Dermis microvascular lymphatic vessel endothelial cell (primary cell): ENCODE measurements at places on chromosomes 6 and 20. TPM values are rescaled to one million over a fixed set of nuclear protein-coding genes. Genes with fewer than 3 reads are reported as not detected.

GRCh38 chr20:56392881-56393482 is 537 bp downstream of the CSTF1 start:
- peak; percentile 21 for DNase-seq

GRCh38 chr20:346640-347316 is at the start of gene NRSN2:
Gene NRSN2, plus strand, starts transcription at chr20:347111. Its CDS starts 2,533 bp downstream, at chr20:349644.
- DNase-seq, result peak; percentile 62

DNA sequence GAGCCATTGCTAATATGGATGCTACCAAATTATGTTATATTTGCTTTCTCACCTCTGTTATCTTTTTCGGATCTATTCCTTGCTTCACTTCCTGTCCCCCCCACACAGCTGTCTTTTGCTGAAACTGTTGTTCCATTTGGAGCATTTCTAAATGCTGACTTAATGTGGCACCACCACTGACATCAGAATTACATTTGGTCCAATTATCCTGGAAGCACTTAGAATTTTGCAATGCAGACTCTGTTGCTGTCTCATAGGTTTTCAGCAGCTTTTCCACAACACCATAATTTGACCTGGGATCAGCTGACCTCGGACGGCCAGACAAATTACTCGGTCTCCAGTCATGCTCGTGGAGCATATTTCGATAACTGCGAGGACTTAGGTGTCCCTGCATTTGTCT is 12.8 kb downstream of the KIAA0408 start:
- DNase-seq, result no peak

GRCh38 chr6:87066449-87067333 is 28.2 kb downstream of the CGA start:
- DNase-seq, result peak; percentile 62

- DNase-seq, result peak; percentile 71
Observed at GRCh38 chr6:157962601-157963302, 18.9 kb upstream of the SYNJ2 start.

GRCh38 chr6:150016324-150017185 is 8.8 kb downstream of the RAET1L start:
- peak; percentile 66 for DNase-seq

DNA sequence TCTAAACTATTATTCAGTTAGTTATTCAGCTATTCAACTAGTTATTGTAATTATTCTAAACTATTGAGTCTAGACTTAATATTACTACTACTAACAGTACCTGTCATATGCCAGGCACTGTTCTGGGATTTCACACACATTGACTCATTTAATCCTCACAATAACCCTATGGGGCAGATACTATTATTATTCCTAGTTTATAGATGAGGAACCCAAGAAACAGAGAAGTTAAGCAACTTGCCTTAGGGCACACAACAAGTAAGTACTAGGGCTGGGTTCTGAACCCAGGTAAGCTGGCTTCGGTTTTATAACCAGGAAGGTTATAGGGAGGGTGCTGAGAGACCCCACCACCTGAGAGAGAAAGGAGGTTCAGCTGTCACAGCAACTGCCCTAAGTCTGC is 7.8 kb downstream of the TEAD3 start:
- no peak for DNase-seq

- DNase-seq, result no peak
Observed at GRCh38 chr20:21109144-21109543, 3.0 kb upstream of the LINC00237 start.

- peak; percentile 36 for DNase-seq
Observed at GRCh38 chr6:52519618-52520017, 57.2 kb downstream of the TRAM2 start.

- no peak for DNase-seq
Observed at GRCh38 chr6:105499931-105500330, 97.0 kb upstream of the PREP start.

DNA sequence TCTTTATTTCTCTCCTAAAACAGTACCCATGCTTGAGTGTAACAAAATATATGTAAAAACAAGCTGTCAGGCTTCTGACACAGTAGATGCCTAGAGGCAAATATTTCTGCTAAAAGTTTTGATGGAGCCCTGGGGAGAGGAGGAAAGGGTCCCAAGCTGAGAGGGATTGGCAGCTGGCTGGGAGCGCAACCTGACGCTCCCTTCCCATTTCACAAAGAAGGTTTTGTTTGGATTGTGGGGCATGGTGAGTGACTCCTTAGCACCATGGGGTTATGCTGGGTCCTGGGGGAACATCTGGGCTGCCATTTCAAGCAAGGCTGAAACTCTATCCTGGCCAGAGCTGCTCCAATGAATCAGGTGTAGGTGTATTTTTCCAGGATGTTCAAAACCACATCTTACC is 720.5 kb downstream of the MAFB start:
- DNase-seq, result no peak

- DNase-seq, result no peak
Observed at GRCh38 chr6:122114717-122115116, 284.7 kb upstream of the HSF2 start.

DNA sequence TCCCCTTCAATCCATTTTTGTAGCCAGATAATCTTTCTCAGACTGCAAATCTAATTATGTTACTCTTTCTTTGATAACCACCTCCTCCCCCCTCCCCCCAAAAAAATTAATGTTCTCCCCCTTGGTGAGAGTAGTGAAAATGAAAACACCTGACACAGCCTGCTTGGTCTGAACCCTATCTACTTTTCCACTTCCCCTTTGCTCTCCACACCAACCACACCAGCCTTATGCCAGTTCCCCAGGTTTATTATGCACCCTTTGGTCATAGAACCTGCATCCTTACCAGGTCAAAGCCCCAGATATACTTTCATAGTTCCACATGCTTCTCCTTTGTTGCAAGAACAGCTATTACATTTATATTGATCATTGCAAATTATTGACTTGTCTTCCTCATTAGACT is 19.4 kb downstream of the PFDN4 start:
- no peak for DNase-seq

DNA sequence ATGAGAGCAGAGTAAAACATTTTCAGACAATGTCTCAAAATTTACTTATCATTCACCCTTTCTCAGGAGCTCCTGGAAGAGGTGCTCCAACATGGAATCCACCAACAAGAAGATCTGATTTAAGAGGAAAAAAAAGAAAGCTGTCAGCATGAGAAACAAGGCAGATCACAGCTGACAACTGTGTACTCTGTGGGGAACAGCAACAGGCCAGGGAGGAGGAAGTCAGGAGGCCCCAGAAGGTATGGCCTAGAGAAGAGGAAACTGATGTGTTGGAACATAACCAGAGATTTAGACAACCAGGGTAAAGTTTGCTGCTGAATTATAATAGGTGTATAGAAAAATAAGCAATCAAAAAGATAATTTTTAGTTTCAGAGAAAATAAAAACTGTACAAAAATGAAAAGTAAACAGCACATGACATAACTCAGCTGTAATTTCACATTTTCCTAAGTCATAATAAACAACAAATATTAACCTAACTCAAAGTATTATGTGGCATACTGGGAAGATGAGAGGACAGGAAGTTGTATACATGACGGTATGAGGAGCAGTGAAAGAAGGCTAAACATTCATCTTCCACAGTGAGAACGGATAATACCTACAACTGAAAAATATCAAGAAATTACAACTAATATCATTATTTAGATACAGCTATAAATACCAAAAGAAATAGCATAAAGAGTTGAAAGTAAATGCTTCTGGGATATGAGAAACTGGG is 113.6 kb upstream of the EMILIN3 start:
- peak; percentile 37 for DNase-seq

GRCh38 chr6:55953335-55953734 is 77.9 kb upstream of the BMP5 start:
- DNase-seq, result no peak

DNA sequence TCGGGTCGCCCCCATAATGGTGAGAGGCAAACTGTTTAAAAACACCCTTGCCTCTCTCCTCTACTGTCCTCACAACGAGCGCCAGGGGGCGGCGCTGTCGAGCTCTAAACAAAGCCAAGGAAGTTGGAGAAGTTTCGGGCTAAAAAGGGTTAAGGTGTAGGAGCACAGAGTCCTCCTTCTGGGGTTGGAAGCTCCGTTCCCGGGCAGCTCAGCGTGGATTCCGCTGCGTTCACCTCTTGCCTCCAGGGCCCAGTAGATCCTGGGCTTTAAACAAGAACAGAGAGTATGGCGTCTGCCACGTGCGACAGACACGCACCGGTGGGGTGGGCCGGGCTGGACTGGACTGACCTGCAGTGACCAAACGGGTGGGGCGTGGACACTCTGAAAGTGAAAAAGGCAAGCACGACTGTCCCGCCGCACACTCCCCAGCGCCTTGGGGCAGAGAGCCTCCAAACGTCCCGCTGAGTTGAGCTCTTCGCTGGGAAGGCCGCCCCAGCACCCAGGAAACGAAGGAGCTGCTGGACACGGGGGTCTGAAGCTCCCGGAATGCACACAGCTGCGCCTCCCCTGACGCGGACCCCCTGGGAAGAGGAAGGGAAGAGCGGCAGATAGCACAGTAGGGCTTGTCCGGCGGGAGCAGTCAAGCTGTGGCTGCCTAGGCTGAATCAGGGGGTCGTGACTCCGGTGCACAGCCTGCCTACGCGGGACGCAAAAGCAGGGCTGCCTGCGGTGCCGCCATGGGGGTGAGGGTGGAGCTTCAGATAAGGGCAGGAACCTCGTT is 1.6 kb upstream of the THBD start:
- peak; percentile 87 for DNase-seq

DNA sequence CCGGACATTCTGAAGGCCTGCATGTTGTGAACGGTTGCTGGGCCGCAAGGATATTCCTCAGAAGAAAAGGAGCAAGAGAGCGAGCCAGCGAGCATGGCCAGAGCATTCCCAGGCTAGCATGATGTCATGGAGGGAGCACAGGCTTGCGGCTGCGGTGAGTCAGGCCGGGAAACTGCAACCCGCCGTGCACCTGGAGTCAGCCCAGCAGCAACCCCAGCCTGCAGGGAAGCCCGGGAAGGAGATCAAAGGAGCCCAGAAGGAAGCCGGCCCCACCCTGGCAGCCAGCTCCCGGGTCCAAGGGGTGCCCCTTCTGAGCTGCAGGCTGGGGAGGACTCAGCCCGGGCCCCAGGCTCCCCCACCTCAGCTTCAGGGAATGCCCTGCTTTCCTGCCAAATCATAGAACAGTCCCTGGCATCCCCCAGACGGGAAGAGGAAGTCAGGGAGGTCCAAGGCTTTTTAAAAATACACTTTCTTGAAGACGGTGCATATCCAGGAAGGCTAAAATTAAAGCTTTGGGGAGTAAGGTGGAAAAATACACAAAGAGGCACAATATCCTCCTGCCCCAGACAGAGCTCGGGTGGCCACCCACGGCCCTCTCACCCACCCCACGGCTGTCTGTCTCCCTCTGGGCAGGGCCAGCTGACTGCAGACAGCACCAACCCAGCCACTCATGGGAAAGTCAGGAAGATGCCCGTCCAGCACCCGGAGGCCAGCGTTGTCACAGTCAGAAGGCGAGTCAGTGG is 53.7 kb downstream of the BMP7 start:
- no peak for DNase-seq

DNA sequence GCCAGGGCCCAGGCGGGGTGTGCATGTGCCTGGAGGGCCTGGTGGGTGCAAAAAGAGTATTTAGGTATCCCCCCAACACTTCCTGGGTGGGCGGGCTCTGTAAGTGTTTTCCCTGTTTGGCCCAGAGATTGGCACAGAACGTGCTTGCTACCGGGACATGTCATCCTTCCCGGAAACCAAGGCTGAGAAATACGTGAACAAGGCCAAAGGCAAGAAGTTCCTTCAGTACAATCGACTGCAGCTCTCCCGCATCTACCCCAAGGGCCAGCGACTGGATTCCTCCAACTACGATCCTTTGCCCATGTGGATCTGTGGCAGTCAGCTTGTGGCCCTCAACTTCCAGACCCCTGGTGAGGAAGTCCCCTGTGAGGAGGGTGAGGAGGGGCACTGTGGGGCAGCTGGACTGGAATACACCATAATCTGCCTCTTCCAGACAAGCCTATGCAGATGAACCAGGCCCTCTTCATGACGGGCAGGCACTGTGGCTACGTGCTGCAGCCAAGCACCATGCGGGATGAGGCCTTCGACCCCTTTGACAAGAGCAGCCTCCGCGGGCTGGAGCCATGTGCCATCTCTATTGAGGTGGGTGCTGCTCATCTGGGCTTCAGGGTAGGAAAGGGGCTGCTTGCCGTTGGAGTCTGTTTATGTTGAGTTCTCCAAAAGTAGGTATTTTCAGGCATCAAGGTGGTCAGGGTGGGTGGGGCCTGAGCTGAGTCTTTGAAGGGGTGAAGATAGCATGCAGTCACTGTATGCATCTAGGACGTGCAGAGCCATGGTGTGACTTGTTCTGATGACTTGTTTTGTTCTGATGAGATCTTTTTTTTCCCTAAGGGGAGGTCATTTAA is 35.2 kb downstream of the PLCG1 start:
- DNase-seq, result no peak

- DNase-seq, result peak; percentile 62
Observed at GRCh38 chr6:159969921-159970320, 1.0 kb downstream of the IGF2R start.

GRCh38 chr6:77322604-77323003 is 140.7 kb downstream of the HTR1B start:
- no peak for DNase-seq

- DNase-seq, result peak; percentile 57
Observed at GRCh38 chr6:107670792-107671199, 153.3 kb downstream of the SCML4 start.

DNA sequence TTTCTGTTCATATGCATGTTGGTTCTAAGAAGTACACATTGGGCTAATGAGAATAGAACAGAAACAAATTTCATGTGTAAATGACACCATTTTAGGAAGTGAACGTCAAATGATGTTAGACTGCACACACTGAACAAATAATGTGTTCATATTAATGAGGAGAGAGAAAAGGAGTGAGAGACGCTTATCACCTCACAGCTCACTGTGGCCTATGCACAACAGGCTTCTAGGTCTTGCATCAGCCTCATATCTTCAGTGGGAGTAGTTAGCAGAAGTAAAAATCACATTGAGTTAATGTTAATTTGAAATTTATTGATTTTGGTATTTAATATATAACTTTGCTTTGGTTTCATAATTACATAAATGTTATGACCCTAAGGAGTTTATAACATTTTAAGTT is 112.8 kb upstream of the FLRT3 start:
- DNase-seq, result no peak

The DEFB112 gene
- total RNA-seq, result not detected in 2 replicates

The ZFP57 gene
- total RNA-seq, result 0.51 and 0.63 TPM in 2 replicates

The PRL gene
- total RNA-seq, result not detected in 2 replicates

The BHLHE23 gene
- not detected in 2 replicates for total RNA-seq

The OVOL2 gene
- not detected in 2 replicates for total RNA-seq

The ADAM33 gene
- under 0.01 TPM in 1 of 2 replicates, not detected in the other for total RNA-seq

The PHACTR3 gene
- total RNA-seq, result 2.4 and 3.2 TPM in 2 replicates

The OR2H1 gene
- total RNA-seq, result under 0.01 TPM in 1 of 2 replicates, not detected in the other

The CCNC gene
- 70.9 and 86.5 TPM in 2 replicates for total RNA-seq

The CALHM5 gene
- 0.64 and 1.4 TPM in 2 replicates for total RNA-seq

The OR12D3 gene
- total RNA-seq, result not detected in 2 replicates

The TPX2 gene
- 12.9 and 28.5 TPM in 2 replicates for total RNA-seq

The TDP2 gene
- total RNA-seq, result 18.0 and 20.0 TPM in 2 replicates

The DPPA5 gene
- total RNA-seq, result not detected in 2 replicates

The RAB5IF gene
- 71.2 and 76.9 TPM in 2 replicates for total RNA-seq

The OXT gene
- not detected in 2 replicates for total RNA-seq
